Kidney epithelial cell (primary cell): ENCODE measurements at places on chromosomes 2 and 18.
A peak's percentile ranks its signal among the peaks of the same experiment; 100 is the strongest.

GRCh38 chr2:36541891-36542595 is 55.9 kb downstream of the FEZ2 start:
- no peak for DNase-seq

- peak; percentile 98 for DNase-seq
Measured at GRCh38 chr2:19649785-19650380, 251.9 kb downstream of the TTC32 start.

DNA sequence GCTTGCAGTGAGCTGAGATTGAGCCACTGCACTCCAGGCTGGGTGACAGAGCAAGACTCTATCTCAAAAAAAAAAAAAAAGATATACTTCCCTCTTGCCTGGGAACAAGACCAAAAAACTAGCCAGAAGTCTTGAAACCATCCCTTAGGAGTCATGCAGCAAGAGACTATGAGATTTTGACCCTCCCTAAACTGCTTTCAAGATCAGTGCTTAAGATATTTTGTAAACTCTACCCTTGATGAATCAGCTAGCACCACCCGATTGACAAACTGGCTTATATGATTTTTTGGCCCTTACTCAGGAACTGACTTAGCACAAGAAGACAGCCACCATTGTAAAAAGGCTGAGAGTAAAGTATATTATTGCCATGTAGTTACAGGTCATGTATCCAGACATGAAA is 3.8 kb downstream of the SULT1C3 start:
- no peak for DNase-seq

DNA sequence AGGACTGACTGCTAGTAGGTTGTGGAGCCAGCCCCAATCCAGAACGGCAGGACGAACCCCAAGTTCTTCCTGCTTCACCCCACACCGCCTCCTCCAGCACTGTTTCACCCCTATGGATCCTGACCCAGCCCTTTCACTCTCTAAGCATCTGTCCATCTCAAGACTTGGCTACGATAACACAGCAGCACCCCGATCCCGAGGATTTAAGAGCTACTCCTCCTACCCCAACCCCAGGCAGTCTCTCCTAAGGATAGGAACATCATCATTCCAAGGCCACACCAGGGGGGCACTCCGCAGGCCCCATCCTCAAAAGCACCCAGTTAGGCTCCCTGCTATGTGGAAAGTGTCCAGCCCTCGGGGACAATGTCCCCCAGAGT is 645 bp downstream of the KCTD18 start:
- no peak for DNase-seq

GRCh38 chr2:42178335-42178734 is 9.2 kb downstream of the EML4 start:
- DNase-seq = no peak

DNA sequence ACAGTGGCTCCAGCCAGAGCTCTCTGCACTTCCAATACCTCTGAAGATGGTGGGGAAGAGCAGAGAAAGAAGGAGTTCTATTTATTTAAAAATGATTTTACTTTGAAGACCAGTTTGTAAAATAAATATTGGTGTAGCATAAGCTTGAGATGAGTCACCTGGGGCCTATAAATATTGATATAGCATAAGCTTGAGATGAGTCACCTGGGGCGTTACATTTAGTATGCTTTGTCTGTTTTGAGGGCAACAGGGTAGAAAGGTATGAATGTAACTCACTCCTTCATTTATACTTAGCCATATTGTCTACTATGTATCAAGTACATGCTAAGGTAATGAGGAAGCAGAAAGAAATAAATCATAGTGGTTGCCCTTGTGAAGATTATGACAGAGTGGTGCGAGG is 7.7 kb upstream of the SULT1C4 start:
- no peak for DNase-seq

GRCh38 chr2:20582600-20583221 is 68.2 kb downstream of the HS1BP3 start:
- no peak for DNase-seq

GRCh38 chr2:61816480-61817355 is 37.1 kb downstream of the FAM161A start:
- DNase-seq = no peak

GRCh38 chr2:238282861-238283738 is 5.3 kb downstream of the PER2 start:
- DNase-seq = no peak

DNA sequence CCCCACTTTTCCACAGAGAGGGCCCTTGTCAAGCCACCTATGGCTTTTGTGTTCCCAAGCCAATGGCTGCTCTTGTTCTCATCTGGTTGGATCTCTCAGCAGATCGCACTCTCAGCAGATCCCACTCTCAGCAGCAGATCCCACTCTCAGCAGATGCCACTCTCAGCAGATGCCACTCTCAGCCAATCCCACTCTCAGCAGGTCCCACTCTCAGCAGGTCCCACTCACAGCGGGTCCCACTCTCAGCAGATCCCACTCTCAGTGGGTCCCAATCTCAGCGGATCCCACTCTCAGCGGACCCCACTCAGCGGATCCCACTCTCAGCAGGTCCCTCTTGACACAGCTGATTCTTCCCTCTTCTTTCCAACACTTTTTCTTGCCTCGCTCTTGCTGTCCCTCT is 59.3 kb upstream of the MGAT4A start:
- DNase-seq = no peak

DNA sequence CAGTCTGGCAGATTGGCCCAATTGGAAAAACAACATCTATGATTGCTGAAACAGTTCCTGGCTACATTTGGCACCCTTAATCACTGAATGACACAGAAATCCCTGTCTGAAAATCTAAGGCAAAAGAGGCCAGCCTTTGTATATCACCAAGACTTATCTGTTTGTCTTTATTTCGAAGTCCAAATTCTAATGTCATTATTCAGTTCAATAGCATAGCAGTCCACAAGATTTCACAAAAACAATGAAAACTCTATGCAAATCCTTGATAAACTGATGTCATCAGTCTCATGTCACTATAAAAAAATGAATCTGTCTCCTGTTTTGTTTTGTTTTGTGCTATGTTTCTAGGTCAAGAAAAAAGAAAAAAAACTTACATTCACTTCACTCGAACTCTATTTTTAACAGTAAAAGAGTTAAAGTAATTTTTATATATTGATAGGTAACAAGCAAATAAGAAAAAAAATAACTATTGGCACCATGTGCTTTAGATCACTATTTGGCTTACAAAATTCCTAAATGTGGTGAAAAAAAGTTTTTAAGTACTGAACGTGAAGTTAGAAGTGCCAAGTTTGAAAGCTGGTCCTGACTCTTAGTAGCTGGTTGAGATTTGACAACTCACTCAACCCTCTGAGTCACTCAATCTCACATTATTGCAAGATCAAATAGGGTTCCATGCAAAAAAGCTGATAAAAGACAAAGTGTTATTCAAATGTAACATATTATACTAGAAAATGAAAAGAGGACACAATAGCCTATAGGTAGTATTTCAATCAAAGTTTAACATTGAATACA is 359.3 kb downstream of the IRS1 start:
- no peak for DNase-seq

GRCh38 chr2:134973241-134974138 is 54.9 kb downstream of the CCNT2 start:
- DNase-seq = no peak

GRCh38 chr2:11515490-11515981 is 18.3 kb upstream of the GREB1 start:
- DNase-seq = no peak

DNA sequence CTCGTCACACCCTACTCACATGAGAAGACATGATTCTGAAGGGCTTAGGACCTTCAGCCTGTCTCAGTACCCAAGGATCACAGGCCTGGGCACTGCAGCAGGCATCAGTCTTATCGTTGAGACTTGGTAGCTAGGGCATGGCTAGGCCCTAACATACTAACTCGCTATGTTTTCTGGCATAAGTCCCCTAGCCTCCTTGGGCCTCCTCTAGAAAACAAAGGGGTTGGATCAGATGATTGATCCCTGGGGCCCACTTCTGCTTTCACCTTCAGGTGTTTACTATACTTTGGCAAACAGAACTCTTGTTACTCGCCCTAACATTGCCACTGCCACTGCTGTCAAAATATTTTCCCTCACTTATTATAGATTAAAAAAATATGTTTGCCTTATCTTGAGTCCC is 44.2 kb downstream of the VSNL1 start:
- no peak for DNase-seq

DNA sequence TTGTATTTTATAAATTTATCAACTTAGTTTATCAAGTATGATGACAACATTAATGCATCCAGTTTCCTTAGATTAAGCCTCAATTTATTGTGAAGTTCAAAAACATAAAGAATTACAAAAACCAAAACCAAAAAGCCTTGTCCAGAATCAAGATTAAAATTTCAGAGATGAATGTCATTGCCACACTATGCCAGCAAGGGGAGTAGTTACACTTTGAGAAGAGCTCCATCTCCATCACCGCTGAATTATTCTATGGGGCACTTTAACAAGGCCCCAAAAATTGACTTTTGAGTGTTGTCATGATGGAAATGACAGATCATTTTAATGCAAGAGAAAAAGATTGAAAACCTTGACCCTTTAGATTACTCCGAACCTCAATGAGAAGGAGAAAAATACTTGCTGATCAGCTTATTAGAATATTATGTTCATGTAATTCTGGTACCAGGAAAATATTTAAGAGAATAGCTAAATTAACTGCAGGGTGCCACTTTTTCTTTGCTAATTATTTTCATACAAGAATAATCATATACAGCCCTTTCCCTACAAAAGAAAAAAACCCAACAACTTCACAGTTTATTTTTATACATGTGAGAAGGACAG is 152.5 kb upstream of the AQP4 start:
- no peak for DNase-seq

GRCh38 chr2:16050908-16051489 is 110.6 kb downstream of the MYCN start:
- no peak for DNase-seq

DNA sequence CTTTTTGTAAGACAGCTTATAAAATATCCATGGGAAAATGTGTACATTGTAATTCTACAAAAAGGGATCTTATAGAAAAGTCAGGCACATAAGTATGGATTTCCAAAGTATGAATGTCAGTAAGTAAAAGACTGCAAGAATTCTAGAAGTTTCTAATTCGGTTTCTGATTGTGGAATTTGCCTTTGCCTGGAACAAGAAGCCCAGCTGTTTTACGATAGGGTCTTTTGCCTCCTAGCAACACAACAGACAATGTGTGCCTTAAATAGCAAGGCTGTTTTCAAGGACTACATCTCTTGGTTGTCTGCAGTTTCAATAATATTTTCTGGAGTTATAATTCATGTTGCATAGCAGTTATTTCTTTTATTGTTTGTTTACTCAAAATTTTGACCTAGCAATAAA is 312.9 kb downstream of the MTX2 start:
- DNase-seq = no peak

- no peak for DNase-seq
Measured at GRCh38 chr2:5691221-5691984, 781 bp upstream of the SOX11 start.

DNA sequence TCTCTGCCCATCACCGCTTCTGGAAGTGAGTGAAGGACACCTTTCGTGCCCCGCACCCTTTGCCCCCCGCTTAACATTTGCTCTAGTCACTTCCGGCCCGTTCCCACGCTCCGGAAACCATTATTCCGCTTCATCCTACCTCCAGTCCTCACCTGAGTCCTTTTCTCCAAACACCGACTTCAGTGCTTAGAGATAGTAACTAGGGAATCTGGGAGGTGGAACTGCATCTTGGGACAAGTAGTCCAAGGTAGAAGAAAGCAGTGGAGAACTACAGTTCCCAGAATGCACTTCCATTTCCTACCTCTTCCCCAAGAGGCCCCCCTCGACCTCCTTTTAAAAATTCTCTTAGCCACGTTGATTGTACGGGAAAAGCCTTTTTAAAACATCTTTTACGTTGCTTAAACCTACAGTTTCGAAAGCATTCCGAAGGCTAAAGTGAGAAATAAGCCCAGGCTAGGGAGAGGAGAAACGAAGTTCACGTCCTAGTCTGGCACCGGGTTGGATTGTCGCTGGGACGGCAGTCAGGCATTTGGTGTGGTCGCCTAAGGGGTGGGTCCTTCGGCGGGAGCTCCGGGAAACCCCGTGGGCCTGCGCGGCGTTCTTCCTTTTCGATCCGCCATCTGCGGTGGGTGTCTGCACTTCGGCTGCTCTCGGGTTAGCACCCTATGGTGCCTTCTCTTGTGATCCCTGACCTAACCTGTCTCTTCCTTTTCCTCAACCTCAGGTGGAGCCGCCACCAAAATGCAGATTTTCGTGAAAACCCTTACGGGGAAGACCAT is at the start of the genes CLHC1 and RPS27A:
CLHC1 (minus strand) TSS at position 210 of the 779 bp plus-strand sequence. CDS start 9,882 bp downstream, outside the sequence.
RPS27A (plus strand) TSS at position 605 of the 779 bp plus-strand sequence; CDS start at position 742, 137 bp downstream.
- peak; percentile 97 for DNase-seq

DNA sequence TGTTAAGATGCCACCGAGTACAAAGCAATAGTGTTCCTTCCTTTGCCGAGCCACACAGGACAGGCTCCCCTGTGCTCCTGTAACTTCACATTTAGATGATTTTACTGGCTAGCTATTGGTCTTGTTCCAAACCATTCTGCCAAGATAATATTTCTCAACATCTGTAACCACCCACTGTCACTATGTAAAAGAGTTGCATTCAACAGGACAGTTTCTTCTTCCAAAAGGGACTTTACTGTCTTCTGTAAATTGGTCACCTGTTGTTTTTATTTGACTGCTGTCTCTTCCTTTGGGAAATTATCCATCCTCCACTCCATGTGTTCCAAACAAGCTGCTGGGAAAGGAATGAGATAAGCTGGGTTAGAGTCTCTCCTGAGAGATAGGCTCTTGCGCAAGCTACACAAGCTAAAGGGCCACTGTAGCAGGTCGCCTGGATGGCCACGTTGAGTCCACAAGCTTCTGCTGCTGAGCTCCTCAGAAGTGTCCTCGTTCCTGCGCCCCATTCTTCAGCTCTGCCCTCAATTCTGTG is 14.4 kb upstream of the BZW1 start:
- no peak for DNase-seq

DNA sequence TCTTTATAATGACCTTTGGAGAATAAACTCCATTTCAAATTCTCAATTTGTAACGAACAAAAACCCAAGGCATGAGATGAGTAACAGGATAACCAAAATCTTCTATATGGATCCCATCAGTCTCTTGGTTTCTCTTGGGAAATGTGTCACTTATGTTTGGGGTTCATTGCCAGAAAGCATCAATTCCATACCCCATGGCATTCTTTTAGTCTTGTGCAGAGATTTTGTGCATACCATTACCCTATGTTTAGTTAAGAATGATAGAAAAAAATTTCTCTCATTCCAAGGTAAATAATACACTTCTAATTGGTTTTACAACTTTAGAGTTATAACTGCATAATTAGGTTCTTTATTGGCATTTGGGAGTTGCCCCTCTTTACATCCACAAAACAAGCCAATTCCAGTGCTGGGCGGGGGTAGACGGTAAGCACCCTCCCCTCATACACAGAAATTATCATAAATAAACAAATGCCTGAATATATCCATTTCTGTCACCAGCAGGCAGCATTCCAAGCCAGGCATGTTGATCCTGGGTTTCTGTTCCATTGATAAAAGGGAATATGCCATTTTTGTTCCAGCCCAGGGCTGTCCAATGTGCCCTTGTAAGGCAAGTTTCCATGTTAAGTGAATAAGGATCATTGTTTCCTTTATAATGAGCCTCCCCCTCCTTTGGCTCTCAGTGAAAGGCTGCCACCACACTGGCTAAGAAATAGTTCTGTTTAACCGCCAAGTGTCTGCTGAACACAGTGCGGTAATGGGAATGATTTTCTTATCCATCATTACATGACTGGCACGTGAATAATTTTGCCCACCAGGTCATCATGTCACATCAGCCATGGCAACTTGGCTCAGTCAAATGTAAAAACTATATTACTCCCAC is 680.1 kb upstream of the ZEB2 start:
- DNase-seq = no peak
